Fibroblast of mammary gland (primary cell): ENCODE measurements at places on chromosomes 4 and X.
A peak's percentile ranks its signal among the peaks of the same experiment; 100 is the strongest.

DNA sequence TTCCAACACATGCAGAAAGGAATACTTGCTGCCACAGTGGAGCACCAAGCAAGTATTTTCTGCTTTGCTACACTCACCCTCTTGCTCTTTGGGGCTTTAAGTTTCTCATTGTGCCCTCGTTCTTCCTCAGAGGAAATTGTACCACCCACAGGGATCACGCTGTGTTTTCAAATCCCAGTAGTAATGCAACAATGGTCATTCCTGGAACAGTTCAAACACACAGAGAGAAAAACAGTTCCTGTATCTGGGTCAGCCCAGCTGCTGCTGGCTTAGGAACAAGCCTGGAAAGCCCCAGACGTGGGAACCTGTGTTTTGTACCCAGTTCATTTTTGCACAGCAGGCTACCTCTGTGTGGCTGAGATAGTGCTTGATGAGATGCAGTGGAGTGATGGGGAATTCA, 907.8 kb downstream of the STPG2 start:
- no peak for DNase-seq

DNA sequence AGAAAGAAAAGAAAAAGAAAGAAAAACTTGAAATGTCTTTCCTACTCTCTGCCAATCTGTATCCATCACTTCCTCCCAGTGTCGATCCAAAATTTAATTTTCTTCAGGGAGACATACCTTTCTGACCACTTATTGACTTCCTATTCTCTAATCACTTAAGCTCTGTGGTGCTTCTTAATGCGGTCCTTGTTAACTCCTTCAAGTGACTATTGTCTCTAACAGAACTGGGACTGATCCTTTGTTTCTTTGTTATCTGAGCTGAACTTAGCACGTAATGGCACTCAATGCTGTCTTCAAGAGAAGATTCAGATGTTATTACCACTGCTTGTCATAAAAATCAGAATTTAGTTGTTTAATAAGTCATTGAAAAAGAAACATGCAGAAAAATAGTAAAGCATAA, 31.2 kb downstream of the LARP7 start:
- DNase-seq = no peak

DNA sequence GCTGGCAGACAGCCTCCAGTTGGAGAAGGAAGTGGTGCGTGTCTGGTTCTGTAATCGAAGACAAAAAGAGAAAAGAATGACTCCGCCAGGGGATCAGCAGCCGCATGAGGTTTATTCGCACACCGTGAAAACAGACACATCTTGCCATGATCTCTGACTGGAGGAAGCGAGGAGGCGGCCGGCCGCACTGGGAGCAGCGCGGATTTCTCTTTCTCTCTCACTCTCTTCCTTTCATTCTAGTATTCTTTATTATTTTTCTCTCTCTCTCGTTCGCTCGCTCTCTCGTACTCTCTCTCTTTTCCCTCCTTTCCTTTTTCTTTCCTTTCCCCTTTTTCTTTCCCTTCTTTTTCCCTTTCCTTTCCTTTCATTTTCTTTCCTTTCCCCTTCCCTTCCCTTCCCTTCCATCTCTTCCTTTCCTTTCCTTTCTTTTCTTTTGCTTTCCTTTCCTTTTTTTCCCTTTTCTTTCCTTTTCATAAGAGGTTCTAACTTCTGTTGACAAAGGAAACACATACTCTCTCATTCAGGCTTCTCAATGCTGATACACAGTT, 1.2 kb downstream of the POU3F4 start:
- no peak for DNase-seq

GRCh38 chrX:145549496-145549895, 268.1 kb upstream of the SLITRK2 start:
- no peak for DNase-seq

DNA sequence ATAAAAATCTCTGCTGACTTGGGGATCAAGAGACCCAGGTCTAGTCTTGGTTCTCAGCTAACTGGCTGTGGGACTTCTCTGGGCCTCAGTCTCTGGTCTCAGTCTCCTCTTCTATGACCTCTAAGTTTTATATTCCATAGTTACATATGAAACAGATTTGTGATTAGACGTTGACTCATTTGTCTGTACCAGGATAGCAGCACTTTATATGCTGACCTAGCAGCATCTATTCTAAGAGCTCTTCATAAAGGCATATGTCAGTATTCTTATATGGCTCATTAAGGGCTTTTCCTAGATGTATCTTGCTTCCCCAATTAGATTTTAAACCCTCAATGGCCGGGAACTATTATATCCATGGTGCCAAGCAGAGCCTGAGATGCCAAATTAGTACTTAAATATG, 12.7 kb downstream of the GRPR start:
- peak; percentile 3 for DNase-seq

DNA sequence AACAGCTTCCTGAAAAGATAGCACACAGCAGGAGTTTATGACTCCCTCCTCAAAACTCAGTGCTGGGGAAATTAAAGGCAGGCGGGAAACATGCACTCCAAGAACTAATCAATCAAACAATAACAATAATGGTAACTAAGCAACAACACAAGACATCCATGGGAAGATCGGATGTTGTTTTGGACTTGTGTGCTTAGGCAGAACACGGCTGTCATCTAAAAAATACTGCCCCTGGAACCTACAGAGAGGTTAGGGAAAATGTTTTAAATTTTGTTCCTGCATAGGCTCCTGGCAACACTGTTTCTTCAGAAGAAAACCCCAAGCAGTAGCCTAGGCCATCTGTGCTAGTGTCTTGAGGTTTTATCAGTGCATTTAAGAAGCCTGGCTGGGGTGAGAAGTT, 1378.2 kb downstream of the STIM2 start:
- DNase-seq = no peak

DNA sequence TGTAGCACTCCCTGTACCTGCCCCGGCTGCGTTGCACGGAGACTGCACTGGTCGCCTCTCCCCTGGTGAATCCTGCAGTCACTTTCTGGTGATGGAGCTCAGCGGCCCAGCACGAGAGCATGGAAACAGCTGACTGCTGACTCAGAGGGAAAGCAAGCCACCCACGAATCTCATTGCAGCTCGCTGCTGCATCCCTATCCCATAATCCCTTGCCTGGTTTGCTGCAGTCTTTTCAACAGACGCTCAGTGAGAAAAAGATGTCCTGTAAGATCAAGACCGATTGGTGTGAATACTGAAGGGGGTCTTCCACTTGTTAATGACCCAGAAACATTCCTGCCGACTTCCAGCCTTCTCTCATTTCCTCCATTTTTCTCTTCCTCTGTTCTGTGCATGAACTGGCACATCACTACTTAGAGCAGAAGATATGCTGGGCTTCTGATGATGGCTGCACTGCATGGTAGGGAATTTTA, 52.9 kb downstream of the TRIM2 start:
- DNase-seq = peak; percentile 70

GRCh38 chr4:176874721-176875445, 82.2 kb upstream of the VEGFC start:
- peak; percentile 10 for DNase-seq

GRCh38 chr4:83358410-83358809, 23.8 kb upstream of the HPSE start:
- DNase-seq = peak; percentile 71

- peak; percentile 21 for DNase-seq
Measured at GRCh38 chr4:152936446-152937335, 568 bp downstream of the FHDC1 start.

- peak; percentile 25 for DNase-seq
Measured at GRCh38 chrX:64805683-64806082, 170.6 kb downstream of the ZC4H2 start.

DNA sequence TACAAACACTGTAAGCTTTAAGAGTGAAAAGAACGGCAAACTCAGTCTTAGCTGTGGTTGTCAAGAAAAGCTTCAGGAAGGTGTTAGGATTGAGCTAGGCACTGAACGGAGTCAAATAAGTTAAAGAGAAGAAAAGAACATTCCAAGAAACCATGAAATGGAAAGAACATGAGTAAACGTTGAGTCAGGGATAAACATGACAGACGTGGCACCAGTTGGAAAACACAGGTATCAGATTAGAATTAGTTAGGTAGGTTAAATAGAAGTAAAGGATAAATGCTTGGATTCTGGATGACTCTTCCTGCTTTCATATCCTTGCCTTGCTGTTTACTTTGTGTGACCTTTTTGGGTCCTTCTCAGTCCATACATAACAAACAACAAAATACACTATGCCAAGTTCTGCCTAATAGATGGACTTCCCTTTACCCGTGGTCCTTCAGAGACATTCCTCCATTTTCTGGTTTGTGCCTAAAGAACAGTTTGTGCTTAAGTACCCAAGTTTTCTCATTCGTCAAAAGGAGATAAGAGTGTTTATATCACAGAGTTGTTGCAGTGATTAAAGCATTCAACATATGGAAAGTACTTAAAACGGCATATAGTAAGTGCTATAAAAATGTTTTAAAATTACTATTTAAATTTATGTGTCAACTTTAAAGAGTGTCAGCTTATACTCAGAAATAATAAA, 446.9 kb downstream of the TMA16 start:
- DNase-seq = peak; percentile 12

DNA sequence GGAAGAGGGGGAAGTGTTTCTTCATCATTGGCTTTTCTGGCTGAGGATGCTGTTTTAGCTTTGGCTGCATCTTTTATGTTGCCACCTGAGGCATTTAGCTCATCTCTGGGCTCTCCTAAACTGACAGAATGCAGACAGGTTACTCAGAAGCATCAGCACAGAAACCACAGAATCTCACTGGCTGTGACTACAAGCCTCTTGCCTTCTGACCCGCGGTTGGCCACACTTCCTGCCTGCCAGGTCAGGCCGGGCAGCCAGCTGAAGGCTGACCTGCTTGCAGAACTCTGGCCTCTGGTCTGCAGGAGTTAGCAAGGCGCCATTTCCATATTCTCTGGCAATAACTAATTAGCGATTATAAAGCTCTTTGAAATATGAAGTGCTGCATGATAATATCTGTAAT, 366.5 kb downstream of the MID1IP1 start:
- no peak for DNase-seq

DNA sequence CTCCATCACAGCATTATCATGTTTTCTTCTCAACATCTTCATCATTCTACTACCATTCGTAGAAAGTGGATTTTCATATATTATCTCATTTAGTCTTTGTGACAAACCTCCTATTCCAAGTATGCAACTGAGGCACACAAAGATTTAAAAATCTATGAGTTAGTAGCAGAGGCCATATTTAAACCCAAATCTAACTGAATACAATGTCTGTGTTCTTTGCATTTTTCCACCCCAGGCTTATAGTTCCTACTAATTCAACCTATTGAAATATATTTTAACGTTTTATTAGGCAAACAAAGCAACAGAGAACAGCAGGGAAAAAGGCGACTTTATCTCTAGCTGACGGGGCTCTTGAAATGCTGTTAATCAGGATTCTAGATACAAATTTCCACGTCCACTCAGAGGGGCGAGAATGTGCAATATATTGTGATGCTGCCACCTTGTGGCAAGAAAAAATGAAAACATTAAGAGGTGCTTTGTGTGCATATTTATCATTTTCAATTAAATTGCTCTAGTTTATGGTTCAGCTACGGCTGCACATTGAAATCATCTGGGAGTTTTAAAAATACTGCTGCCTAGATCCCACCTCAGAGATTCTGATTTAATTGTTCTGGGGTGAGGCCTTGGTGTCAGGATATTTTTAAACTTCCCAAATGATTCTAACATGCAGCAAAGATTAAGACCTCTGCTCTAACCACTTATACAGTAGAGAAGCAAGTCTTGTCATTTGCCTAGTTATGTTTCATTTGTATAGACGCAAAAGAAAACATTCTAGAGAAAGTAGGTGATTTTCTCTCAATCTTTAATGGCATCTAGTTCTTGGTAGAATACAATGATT, 315.9 kb downstream of the MAPK10 start:
- DNase-seq = peak; percentile 73

GRCh38 chrX:16770970-16771482, 15.2 kb upstream of the TXLNG start:
- DNase-seq = no peak

GRCh38 chr4:39470402-39470801, 11.5 kb downstream of the LIAS start:
- DNase-seq = no peak

DNA sequence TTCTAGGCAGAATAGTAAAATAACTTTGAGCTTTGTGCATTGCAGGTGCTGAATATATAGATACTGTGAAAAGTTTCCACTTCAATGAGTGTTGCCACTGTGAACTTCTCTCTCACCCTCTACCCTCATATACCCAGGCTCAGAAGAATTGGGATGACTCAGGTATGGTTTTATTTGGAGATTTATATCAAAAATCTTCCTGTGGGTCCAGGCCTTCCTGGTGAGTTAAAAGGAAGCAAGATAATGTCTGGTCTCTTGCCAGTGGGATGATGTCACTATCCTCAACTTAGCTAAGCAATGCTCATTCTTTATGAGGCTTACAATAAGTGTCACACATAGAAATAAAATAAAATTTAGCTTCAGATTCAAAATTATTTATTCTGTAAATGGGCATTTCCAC, 153.3 kb upstream of the TENT5D start:
- peak; percentile 3 for DNase-seq

DNA sequence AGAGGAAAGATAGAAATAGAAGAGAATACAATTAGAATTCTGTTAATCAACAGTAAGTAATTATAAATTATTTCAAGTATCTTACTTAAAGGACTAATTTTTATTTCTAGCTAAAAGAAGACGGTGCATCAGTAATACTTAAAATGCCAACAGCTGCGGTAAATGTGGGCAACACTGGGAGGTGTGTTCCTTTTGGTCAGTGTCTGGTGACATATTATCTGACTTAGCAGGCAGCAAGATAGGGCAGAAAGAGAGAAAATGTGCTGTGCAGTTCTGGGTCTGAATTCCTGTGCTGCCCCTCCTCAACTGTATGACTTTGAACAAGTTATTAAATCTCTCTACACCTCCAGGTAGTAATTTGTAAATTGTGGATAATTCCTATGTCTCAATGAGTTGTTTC, 120.6 kb downstream of the ZNF827 start:
- no peak for DNase-seq

DNA sequence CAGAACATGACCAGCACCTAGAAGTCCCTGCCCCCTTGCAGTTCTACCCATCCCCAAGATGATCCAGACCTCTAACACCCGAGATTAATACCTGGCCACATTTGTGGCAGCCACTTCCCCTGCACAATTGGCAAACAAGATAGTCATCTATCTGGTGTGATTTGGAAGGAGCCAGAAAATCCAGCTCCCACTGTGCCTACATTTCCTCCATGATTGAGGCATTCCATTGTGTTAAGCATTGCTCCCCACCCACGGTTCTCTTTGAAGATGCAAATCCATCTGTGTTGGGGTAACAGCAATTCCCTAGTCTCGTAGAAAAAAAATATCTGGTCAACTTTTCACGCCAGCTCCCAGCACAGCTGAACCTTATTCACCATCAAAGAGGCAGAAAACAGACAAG, 405.0 kb downstream of the BCOR start:
- no peak for DNase-seq

GRCh38 chrX:53990171-53990570, 54.1 kb downstream of the PHF8 start:
- DNase-seq = no peak

- no peak for DNase-seq
Measured at GRCh38 chr4:1550122-1551070, 133.7 kb downstream of the FAM53A start.
